WTC11 (cell line): ENCODE measurements at places on chromosomes 12 and 14.

GRCh38 chr12:113162102-113163029, 12.8 kb downstream of the CFAP73 start:
- H3K36me3 ChIP-seq = peaks cover 34% of the 10 kb centered on the region
- peak overlapping the region; percentile 84 for H3K27ac ChIP-seq
- no peak overlapping the region for H3K4me3 ChIP-seq
- peaks cover 28% of the 10 kb centered on the region for H3K4me1 ChIP-seq
- H3K27me3 ChIP-seq = no peaks in the 10 kb centered on the region

- DNase-seq = no peak
- H3K27me3 ChIP-seq = peaks cover 26% of the 10 kb centered on the region
- H3K27ac ChIP-seq = no peak overlapping the region
- H3K36me3 ChIP-seq = no peaks in the 10 kb centered on the region
Observed at GRCh38 chr14:92898566-92899131, 24.3 kb upstream of the CHGA start.

GRCh38 chr12:72273499-72273837, 1.3 kb downstream of the TRHDE start:
- peak; percentile 14 for DNase-seq
- H3K4me1 ChIP-seq = peaks cover 40% of the 10 kb centered on the region
- no peaks in the 10 kb centered on the region for H3K36me3 ChIP-seq
- H3K4me3 ChIP-seq = peak overlapping the region; percentile 92
- H3K27ac ChIP-seq = no peak overlapping the region

DNA sequence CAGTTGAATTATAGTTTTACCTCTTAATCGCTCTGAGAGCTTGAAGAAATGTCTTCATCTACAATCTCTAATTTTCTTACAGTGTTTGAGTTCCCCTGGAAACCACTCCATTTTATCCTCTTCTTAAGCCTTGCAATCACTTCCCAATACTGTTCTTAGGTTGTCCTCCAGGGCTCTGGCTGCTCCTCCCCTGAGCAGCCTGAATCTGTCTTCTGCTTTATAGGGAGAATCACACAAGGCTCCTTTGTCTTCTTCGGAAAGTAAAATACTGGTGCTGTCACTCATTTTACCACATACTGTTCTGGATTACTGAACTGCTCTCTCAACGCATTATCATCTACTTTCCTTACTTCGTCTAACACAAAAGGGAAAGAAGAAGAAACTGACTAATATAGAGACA, 133.7 kb downstream of the MDGA2 start:
- no peak overlapping the region for H3K27ac ChIP-seq
- H3K4me3 ChIP-seq = no peak overlapping the region
- no peaks in the 10 kb centered on the region; the same call in 1 of the 2 replicates for H3K27me3 ChIP-seq
- no peaks in the 10 kb centered on the region; the same call in none of the 2 replicates for H3K36me3 ChIP-seq
- H3K4me1 ChIP-seq = peaks cover 19% of the 10 kb centered on the region

DNA sequence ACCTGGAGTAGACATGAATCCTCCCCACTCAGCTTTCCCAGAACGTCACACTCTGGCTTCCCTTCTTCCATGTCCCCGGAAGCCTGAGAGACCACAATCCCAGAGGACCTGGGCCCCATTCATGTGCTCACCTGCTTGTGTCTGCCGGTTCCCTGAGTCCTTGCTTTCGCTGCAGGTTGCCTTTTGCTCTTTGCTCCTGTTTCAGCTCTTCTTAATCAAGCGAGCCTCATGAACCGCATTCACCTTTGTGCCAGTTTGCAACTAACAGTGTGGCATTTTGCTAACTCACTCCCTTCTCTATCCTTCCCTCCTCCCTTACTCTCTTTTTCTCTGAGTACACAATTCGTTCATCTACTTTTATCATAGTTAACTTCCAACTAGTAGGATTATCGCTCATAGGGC, 23.1 kb downstream of the ENTPD5 start:
- H3K27ac ChIP-seq = no peak overlapping the region
- H3K4me3 ChIP-seq = no peak overlapping the region
- H3K36me3 ChIP-seq = no peaks in the 10 kb centered on the region
- DNase-seq = no peak
- H3K4me1 ChIP-seq = peaks cover 3% of the 10 kb centered on the region

- H3K27me3 ChIP-seq = no peaks in the 10 kb centered on the region
- H3K36me3 ChIP-seq = peaks cover 29% of the 10 kb centered on the region
- H3K27ac ChIP-seq = no peak overlapping the region
- H3K4me3 ChIP-seq = no peak overlapping the region
- no peak for DNase-seq
Observed at GRCh38 chr12:113242026-113242418, 20.8 kb downstream of the TPCN1 start.

GRCh38 chr12:106527356-106527755, 55.4 kb upstream of the RFX4 start:
- H3K27ac ChIP-seq = no peak overlapping the region
- no peaks in the 10 kb centered on the region for H3K36me3 ChIP-seq
- no peak for DNase-seq
- H3K4me3 ChIP-seq = no peak overlapping the region

- H3K27me3 ChIP-seq = peaks cover 4% of the 10 kb centered on the region; the same call in 1 of the 2 replicates
- no peak overlapping the region for H3K4me3 ChIP-seq
- H3K27ac ChIP-seq = no peak overlapping the region
- no peak for DNase-seq
- no peaks in the 10 kb centered on the region for H3K36me3 ChIP-seq
Observed at GRCh38 chr14:36078080-36078479, 98.4 kb downstream of the PTCSC3 start.

DNA sequence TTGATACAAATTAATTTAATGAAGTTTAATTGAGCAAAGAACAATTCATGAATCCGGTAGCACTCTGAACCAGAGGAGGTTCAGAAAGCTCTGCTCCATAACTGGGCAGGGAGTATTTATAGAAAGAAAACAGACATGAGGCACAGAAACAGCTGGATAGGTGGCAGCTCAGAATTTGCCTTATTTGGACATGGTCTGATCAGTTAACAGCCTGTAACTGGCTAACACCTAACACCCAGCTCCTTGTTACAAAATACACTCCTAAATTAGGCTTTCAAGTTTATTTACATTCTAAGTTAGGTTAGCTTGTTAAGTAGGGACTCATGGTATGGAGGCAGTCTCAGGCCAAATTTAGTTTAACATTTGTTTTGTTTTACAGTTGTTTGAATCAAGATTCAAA, 67.8 kb upstream of the TMCC3 start:
- no peaks in the 10 kb centered on the region for H3K27me3 ChIP-seq
- no peak overlapping the region for H3K27ac ChIP-seq
- DNase-seq = no peak
- no peak overlapping the region for H3K4me3 ChIP-seq
- no peaks in the 10 kb centered on the region for H3K36me3 ChIP-seq

GRCh38 chr14:91509878-91510170, 286 bp downstream of the PPP4R3A start:
- peak overlapping the region; percentile 99 for H3K4me3 ChIP-seq
- H3K27ac ChIP-seq = peak overlapping the region; percentile 100
- peaks cover 34% of the 10 kb centered on the region for H3K36me3 ChIP-seq
- H3K27me3 ChIP-seq = peaks cover under 1% of the 10 kb centered on the region; the same call in 1 of the 2 replicates

DNA sequence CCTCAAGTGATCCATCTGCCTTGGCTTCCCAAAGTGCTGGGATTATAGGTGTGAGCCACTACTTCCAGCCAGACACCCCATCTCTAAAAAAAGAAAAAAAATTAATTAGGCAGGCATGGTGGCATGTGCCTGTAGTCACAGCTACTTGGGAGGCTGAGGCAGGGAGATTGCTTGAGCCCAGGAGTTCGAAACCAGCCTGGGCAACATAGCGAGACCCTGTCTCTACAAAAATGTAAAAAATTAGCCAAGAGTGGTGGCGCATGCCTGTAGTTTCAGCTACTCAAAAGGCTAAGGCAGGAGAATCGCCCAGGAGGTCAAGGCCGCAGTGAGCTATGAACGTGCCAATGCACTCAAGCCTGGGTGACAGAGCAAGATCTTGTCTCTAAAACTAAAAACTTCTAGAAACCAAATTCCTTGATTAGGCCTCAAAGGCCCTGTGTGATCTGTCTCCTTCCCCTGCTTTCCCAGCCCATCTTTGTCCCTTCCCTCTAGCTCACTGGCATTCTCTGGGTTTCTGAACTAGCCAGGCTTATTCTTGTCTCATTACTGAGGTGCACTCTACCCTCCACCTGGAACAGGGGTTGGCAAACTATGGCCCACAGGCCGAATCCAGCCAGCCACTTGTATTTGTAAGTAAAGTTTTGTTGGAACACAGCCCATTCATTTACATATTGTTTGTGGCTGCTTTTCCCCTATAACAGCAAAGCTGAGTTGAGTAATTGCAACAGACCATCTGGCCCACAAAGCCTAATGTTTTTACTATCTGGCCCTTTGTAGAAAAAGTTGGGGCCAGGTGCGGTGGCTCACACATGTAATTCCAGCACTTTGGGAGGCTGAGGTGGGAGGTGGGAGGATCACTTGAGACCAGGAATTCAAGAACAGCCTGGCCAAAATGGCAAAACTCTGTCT, 17.2 kb upstream of the TPCN1 start:
- H3K4me3 ChIP-seq = no peak overlapping the region
- H3K27me3 ChIP-seq = no peaks in the 10 kb centered on the region; the same call in 1 of the 2 replicates
- peak overlapping the region; percentile 48; the same call in 1 of the 2 replicates for H3K27ac ChIP-seq
- H3K36me3 ChIP-seq = peaks cover 6% of the 10 kb centered on the region

GRCh38 chr12:104049903-104050356, at the start of gene GLT8D2:
Gene GLT8D2 (minus strand): TSS chr12:104050187. CDS start chr12:104019648, 30,539 bp downstream.
- peak; percentile 70 for DNase-seq
- peaks cover 18% of the 10 kb centered on the region for H3K4me1 ChIP-seq
- peak within 1 kb of the TSS; percentile 80 for H3K27ac ChIP-seq
- peak within 1 kb of the TSS; percentile 82 for H3K4me3 ChIP-seq
- peaks cover 17% of the 10 kb centered on the region for H3K27me3 ChIP-seq

DNA sequence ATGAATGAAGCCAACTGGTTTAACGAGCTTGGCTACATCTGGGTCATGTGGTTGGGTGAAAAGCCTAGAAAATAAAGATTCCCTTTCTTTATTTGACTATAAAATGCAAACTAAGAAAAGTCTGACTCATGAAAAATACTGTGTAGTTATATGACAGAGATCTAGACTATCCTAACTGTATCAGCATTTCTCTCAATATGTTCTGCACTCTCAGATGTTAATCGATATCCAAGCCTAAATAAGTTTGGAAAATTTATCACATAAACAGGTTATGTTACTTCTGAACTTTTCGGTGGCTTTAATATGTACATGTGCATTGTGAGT, 133.1 kb downstream of the DAAM1 start:
- no peaks in the 10 kb centered on the region for H3K27me3 ChIP-seq
- no peak overlapping the region for H3K4me3 ChIP-seq
- H3K36me3 ChIP-seq = no peaks in the 10 kb centered on the region
- no peak overlapping the region for H3K27ac ChIP-seq

GRCh38 chr14:51082349-51082748, 12.6 kb downstream of the TRIM9 start:
- H3K4me3 ChIP-seq = no peak overlapping the region
- peaks cover 7% of the 10 kb centered on the region; the same call in 1 of the 2 replicates for H3K4me1 ChIP-seq
- H3K27me3 ChIP-seq = no peaks in the 10 kb centered on the region
- H3K36me3 ChIP-seq = no peaks in the 10 kb centered on the region
